ENCODE measurements at places on chromosomes 5 and 9.

- no peak for DNase-seq
Observed at GRCh38 chr5:50606179-50606578, 60.3 kb upstream of the PARP8 start.

DNA sequence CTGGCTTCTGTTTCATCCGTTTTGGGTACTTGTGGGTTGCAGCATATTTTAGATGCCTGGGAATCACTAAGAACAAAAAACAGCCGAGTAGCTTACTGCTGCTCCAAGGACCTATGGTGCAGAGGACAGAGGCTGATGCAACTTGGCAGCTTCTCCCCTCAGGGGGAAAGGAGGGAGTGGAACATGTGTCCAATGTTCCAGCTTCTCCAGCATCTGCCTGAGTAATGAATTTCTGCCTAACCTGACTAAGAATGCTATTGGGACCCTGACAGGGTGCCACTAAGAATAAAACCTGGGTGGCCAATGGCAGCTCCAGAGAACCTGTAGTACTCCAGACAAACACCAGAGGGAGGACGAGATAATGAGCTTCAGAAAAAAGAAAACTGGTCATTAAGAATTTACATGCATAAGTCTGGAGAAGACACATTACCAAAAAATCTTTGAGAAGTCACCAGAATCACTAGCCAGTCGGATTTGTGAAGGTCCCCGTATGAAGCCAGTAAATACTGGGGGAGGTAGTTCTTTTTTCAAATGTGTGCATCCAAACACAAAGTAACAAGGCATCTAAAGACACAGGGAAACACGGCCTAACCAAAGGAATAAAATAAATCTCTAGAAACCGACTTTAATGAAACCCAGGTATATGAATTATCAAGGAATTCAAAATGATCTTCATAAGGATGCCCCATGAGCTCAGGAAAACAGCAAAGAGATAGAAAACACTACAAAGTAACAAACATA, 293.5 kb downstream of the HINT1 start:
- peak; percentile 89 for DNase-seq

- DNase-seq, result no peak
Observed at GRCh38 chr9:87197349-87198130, 250.2 kb upstream of the GAS1 start.

- DNase-seq, result peak; percentile 26
Observed at GRCh38 chr9:76414661-76415060, 20.4 kb upstream of the RFK start.

DNA sequence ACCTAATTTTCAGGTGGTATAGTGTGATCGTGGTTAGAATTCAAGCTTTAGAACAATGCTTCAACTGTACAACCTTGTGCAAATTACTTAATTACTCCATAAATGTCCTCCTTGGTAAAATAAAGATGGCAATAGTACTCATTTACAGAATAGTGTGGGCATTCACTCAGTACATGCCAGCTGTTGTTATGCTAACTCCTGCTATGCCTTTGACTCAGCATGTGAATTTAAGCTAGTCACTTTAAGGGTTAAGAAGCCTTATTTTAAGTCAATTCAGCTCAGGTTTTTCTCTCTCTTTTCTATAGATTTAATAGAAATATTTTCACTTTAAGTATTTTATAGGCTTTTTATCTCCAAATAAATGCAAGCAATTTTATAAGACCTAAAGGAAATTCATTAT, 335.6 kb upstream of the ITGA1 start:
- DNase-seq, result no peak

DNA sequence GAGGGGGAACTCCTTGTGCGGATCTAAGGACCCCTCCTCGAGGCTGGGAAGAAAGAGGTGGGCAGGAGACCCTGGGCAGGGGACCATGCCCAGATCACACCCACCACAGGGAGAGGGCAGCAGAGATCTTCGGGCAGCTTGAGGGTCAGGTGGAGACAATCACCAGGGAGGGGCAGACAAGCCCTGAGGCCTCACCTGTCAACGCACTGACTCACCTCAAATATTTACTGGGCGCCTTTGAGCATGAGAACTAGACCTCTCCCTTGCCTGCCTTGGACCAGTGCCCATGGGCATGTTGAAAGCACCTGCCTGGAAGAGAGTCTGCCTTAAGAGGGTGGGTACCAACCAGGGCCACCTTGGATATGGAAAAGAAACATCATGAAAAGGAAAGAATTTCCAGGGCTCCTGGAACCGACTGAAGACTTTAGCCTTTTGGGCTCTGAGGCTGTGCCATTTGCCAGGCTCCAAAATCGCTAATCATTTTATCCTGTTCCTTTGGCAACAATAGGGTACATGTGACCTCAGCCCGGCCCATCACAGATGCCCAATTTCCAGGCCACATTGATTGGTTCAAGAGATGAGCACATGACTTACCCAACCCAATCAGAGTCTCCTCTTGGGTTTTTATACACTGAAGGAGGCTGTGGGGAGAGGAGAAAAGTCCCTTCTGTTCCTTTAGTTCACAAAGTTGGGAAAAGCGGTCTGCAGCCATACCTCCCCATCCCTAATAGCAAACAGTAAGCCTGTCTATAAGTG, 10.4 kb upstream of the SPINK4 start:
- DNase-seq, result no peak

DNA sequence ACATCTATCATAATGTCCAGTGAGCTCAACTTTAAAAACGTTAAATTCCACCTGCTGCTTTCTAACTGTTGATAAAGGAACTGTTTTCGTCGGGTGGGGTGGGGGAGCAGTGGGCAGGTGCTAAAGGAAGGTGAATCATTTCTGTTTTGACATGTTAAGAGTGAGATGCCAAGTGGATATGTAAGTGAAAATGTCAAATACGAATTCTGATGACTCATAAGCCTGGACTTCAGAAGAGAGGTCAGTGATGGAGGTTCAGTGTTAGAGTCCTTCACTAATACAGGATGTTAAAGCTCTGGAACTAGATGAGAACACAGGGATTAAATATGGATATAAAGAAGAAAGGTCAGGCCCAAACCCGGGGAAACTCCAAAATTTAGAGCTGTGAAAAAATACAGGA, 617.9 kb upstream of the CTNND2 start:
- no peak for DNase-seq
